ENCODE measurements at places on chromosomes 4 and X. TPM values are rescaled to one million over a fixed set of nuclear protein-coding genes. Genes with fewer than 3 reads are reported as not detected.

SLC16A2 gene
- 0.08 TPM for total RNA-seq

ATP11C gene
- 18.3 TPM for total RNA-seq

SERTM2 gene
- total RNA-seq: not detected

TRIM75 gene
- not detected for total RNA-seq

VEGFD gene
- total RNA-seq: not detected

MYOZ2 gene
- total RNA-seq: not detected

- peaks cover 16% of the 10 kb centered on the region for H3K4me1 ChIP-seq
- H3K36me3 ChIP-seq: peaks cover 12% of the 10 kb centered on the region
- H3K27ac ChIP-seq: peak overlapping the region; percentile 76
- DNase-seq: no peak
- peaks cover 81% of the 10 kb centered on the region for H3K27me3 ChIP-seq
Observed at GRCh38 chr4:173524218-173525117, 5.6 kb downstream of the HAND2 start.

- H3K36me3 ChIP-seq: no peaks in the 10 kb centered on the region
- no peak overlapping the region for H3K4me3 ChIP-seq
- H3K27me3 ChIP-seq: no peaks in the 10 kb centered on the region
- no peak for DNase-seq
Observed at GRCh38 chrX:128901018-128901417, 622.3 kb downstream of the SMARCA1 start.

GRCh38 chr4:138035781-138036258 is 206.3 kb downstream of the SLC7A11 start:
- no peaks in the 10 kb centered on the region for H3K4me1 ChIP-seq
- H3K36me3 ChIP-seq: no peaks in the 10 kb centered on the region
- no peak for DNase-seq
- H3K4me3 ChIP-seq: no peak overlapping the region
- no peaks in the 10 kb centered on the region for H3K27me3 ChIP-seq

DNA sequence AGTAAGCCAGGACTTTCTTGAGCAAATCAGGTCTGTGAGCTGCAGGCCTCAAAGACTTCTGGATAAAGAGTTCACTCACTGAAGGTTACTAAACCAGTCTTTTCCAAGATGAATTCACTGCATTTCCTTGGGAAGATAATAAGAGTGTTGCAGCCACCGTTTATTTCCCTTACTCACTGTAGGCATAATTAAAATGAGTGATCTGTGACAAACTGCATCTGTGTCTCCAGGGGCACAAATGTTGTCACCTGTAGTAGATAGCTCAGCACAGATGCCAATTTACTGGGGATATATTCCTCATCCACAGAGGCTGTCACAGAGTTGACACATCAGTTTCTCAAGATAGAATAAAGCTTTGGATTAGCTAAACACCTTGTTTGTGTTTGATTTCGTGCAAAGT is 580.2 kb downstream of the SPRY1 start:
- no peak overlapping the region for H3K27ac ChIP-seq
- no peaks in the 10 kb centered on the region for H3K36me3 ChIP-seq
- DNase-seq: no peak
- no peak overlapping the region for H3K4me3 ChIP-seq
- no peaks in the 10 kb centered on the region for H3K4me1 ChIP-seq
- peaks cover 2% of the 10 kb centered on the region for H3K27me3 ChIP-seq

- no peaks in the 10 kb centered on the region for H3K36me3 ChIP-seq
- no peak for DNase-seq
- H3K4me1 ChIP-seq: no peaks in the 10 kb centered on the region
- H3K27ac ChIP-seq: no peak overlapping the region
- H3K27me3 ChIP-seq: peaks cover 72% of the 10 kb centered on the region
Observed at GRCh38 chr4:140499391-140499790, 1.3 kb upstream of the MGAT4D start.

DNA sequence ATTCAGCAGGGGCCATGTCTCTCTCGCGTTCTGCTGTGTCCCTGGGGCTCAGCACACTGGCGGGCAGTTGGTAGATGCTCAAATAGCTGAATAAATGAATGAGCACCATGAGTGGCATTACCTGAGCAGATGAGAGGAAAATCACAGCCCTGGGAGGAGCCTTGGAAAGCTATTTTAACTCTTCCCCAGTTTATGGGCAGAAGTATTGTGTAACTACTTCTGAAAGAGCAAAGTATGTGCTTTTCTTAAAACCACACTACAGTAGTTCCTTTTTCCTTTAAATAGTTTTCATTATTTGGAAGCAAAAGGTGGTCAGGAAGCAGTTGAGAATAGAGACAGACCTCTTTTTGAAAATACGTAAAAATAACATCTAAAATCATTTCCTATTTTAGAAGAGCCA is 3.0 kb upstream of the PLAC1 start:
- H3K27me3 ChIP-seq: peaks cover 7% of the 10 kb centered on the region
- no peak for DNase-seq
- no peaks in the 10 kb centered on the region for H3K36me3 ChIP-seq
- no peak overlapping the region for H3K4me3 ChIP-seq
- H3K4me1 ChIP-seq: no peaks in the 10 kb centered on the region
- no peak overlapping the region for H3K27ac ChIP-seq
